ENCODE measurements at places on chromosomes 6 and 20.

DNA sequence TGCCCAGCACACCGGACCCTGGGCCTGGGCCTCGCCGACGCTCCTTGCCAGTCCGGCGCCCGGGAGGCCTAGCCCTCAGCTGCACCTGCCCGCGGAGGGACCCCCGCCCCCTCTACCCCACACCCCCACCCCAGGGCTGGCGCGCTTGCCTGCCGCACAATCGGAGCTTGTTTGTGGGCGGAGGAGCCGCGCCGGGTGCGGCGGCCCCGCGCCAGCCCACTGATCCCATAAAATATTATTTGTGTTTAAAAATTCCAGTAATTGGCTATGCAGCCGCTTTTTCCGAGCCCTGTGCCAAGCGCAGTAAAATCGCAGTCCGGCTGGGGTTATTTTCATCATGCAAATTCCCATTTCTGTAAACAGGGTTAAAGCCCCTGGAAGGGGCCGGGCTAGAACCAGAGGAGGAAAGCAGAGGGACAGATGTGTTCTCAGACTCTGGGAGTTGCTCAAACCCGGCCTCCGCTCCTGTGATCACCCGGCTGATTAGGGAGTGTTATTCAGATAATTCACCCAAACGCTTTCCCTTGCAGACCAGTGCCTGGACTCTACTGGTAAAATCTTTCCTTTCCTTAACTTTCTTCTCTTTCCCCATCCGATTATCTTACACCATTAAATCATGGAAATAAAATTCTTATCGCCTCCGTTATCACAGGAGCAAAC is 93.1 kb downstream of the NCR2 start:
- no peak for DNase-seq

- DNase-seq, result no peak
Measured at GRCh38 chr20:58361481-58362205, 27.4 kb upstream of the VAPB start.

GRCh38 chr20:35901678-35902544 is 52.4 kb downstream of the SCAND1 start:
- DNase-seq, result no peak

- DNase-seq, result no peak
Measured at GRCh38 chr6:154298297-154298696, 58.3 kb downstream of the IPCEF1 start.

DNA sequence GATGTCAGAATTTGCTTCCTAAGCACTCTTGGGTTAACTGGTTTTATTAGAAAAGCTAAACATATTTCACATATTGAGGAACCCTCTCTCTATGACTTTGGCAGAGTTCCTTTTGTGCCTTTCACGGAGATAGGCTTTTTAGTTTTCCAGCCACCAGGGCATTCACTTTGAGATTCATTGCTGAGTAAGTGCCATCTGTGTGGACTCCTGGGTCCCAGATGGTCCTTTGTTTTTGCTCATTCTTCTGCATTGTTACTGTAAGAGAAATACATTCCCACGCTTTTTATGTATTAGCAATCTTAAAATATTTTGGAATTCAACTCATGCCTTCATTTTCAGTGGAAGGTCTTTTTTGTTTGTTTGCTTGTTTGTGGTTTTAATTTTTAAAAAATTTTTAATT is 76.3 kb upstream of the PHACTR2 start:
- no peak for DNase-seq

DNA sequence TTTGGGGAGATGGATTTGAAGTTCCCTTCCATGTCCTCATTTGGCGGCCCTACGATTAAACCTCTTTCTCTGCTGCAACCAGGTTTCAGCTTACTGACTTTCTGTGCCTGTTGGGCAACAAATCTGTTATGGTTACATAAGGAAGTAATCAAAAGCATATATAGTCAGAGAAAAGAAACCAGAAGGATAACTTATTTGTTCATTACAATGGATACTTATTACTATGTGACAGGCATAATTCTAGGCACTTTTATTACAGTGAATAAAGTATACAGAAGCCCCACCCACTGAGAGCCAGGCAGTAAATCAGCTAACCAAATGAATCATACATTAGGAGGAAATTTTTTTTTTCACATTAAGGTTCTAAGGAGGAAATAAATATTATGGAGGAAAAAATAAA is 9.6 kb upstream of the TRIM31 start:
- DNase-seq, result no peak

DNA sequence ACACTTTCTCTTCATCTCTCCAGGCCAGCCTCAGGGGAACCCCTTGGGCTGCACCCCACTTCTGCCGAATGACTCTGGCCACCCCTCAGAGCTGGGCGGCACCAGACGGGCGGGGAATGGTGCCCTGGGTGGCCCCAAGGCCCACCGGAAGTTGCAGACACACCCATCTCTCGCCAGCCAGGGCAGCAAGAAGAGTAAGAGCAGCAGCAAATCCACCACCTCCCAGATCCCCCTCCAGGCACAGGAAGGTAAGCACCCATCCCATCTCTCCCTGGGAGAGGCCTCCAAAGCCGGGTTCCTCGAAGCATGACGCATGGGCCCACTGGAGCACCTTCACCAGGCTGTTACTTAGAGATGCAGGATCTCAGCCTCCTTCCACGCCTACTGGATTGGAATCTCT is 11.3 kb downstream of the MDFI start:
- no peak for DNase-seq

- DNase-seq, result no peak
Measured at GRCh38 chr6:137349856-137350830, 131.0 kb upstream of the IFNGR1 start.

- no peak for DNase-seq
Measured at GRCh38 chr20:32962053-32962452, 42.2 kb downstream of the SUN5 start.

DNA sequence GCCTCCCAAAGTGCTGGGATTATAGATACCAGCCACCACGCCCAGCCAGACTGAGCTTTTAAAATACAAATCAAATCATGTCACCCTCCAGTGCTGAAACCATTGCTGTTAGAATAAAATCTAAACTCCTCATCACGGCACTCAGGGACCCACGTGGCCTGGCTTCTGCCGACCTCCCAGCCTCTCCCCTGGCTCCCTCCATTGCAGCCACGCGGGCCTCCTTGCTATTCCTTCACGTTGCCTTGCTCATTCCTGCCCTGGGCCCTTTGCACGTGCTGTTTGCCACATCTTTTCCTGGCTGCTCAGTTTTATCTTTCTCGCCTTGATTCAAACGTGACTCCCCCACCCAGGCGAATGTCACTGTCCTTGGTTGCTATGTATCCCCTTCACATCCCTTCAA is 244.6 kb downstream of the PREX1 start:
- DNase-seq, result no peak

DNA sequence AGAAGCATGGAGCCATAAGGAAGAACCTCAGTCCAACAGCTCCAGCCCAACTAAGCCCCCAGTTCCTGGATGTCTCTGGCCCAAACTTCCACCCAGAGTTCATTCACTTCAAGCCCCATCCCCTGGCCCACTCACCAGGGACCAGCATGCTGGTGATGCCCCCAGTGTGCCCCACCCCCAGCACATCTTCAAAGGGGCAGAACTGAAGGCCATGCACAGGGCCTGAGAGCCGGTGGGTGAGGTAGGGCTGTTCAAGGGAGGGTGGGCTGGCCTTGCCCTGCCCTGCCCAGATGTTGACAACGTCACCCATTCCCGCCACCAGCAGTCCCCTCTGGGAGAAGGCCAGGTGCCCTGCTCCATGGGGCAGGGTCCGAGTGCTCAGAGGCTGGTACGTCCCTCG is 3.6 kb downstream of the B3GALT4 start:
- no peak for DNase-seq

GRCh38 chr6:43074847-43075669 is 1.1 kb upstream of the PTK7 start:
- DNase-seq, result no peak

DNA sequence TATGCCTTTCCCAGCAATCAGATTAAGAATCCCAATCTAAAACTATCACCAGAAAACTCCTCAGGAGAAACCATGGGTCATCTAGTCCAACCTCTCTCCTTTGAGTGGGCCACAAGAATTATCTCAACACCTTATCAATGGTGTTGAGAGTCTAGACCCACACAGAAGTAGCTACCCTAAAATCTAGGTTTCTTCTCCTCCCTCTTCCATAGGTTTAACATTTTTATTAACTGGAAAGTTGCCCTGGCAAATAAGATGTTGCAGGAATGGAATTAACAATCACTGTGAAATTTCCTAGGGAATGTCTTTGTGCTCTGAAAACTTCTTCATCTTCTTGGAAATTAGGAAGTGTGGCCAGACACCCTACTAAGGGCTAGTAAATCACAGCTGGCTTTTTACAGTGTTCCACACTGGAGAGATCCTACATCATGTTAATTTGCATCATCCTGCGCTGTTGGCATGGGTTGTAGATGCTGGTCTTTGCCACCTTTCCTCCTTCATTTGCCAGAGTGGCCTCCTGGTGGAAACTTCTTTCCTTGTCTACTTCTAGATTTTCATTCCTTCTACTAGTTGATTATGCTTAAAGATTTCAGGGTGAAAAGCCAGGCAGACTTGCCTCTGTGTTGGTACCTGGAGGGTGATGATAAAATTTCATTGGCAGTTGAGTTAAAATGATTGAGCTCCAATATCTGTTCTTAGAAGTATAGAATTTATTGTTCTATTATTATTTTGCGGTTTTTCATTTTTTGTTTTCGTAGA is 2.7 kb downstream of the TNFAIP3 start:
- no peak for DNase-seq

DNA sequence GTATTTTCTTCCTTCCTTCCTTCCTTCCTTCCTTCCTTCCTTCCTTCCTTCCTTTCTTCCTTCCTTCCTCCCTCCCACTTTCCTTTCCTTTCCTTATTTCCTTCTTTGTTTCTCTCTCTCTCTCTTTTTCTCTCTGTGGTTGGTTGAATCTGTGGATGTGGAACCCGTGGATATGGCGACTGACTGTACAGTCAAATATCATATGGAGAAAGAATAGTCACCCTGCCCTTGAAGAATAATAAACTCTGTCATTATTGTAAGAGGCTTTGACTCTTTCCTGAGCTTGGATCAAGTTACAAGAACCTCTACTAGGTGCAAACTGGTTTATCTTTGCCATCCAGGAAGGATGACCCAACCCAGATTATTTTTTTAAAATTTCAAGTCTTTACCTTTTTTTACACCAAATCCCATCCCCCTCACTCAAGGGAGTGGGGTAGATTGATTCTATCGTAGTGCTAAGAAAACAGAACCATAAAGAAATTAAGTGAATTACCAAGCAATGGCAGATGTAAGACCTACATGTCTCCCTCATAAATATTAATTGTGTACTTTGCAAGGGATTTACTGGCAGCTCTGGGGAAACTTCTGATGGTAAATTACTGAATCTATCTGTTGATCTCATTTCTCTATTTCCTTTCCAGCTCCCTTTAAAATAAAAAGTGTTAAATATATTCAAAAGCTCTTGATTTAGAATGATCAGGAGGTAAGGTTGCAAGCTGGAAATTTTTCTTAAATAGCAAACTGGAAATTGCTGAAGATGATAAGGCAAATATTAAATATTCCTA is 667.5 kb downstream of the UTRN start:
- no peak for DNase-seq

- DNase-seq, result no peak
Measured at GRCh38 chr20:37381621-37382471, 35.9 kb downstream of the SRC start.

GRCh38 chr6:129686941-129687627 is 22.9 kb downstream of the ARHGAP18 start:
- DNase-seq, result peak; percentile 39

- DNase-seq, result no peak
Measured at GRCh38 chr6:4489538-4489937, 286.7 kb upstream of the CDYL start.

GRCh38 chr20:46717818-46718541 is 8.5 kb downstream of the SLC2A10 start:
- no peak for DNase-seq

GRCh38 chr6:111799576-111800258 is 73.5 kb downstream of the FYN start:
- no peak for DNase-seq

- no peak for DNase-seq
Measured at GRCh38 chr20:47784599-47785310, 526 bp downstream of the SULF2 start.

GRCh38 chr20:35062478-35062877 is 30.1 kb downstream of the TRPC4AP start:
- no peak for DNase-seq

- DNase-seq, result no peak
Measured at GRCh38 chr6:138662471-138662870, 111.1 kb upstream of the CCDC28A start.

DNA sequence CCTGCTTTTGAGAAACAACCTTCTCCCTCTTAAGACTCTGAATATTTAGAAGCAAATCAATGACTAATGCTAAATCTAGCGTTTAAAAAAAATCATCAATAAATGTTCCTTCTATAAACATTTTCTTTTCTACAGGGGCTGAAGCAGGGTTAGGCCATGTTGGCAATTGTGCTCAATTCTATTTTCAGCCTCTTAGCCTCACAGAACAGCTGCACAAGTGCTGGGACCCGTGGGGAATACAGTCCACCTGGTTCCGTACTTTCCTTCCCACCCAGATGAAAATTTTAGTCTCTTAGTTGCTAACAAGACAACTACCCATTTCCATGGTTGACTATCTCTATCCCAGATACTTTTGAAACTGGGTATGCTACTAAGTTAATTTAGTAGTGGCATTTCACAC is 138.6 kb downstream of the RPS12 start:
- DNase-seq, result no peak

DNA sequence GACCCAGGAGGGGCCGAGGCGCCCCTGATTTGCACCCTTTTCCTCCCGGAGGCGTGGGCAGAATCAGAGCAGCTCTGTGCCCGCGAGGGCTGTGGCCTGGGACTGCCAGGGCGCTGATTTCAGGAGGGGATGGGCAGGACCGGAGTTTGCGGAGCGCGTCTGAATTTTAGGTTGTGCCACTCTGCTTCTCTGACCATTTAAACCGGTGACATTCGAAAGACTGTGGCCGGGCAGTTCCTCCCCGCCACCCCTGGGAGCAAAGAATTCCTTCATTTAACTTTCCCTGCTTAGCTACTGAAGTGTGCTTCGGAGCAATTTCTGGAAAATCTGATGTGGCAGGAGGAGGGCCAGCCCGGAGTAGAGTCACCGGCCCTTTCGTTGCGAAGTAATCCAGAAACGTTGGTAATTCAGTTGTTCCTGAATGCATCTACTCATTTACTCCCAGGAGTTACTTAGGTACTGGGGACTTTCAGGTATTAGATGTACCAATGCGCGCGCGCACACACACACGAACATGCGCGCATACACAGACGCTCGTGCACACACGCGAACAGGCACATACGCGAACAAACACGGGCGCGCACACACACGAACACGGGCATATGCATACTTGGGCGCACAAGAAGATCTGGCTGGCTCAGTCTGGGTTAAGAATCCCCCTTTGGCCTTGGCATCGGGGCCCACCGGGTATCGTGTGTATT is 568 bp downstream of the CCDC170 start:
- no peak for DNase-seq

All from activated T-helper 2 cell treated with anti-CD3 and anti-CD28 coated beads, Interferon-gamma antibody, Interleukin-2, Interleukin-4, amounts not matched to agents 10 μg/mL and 5 μg/mL and 100 μg/mL, durations not matched to agents 14 hours and 24 hours and 36 hours (primary cell).